ENCODE measurements at places on chromosomes 5 and 9.

DNA sequence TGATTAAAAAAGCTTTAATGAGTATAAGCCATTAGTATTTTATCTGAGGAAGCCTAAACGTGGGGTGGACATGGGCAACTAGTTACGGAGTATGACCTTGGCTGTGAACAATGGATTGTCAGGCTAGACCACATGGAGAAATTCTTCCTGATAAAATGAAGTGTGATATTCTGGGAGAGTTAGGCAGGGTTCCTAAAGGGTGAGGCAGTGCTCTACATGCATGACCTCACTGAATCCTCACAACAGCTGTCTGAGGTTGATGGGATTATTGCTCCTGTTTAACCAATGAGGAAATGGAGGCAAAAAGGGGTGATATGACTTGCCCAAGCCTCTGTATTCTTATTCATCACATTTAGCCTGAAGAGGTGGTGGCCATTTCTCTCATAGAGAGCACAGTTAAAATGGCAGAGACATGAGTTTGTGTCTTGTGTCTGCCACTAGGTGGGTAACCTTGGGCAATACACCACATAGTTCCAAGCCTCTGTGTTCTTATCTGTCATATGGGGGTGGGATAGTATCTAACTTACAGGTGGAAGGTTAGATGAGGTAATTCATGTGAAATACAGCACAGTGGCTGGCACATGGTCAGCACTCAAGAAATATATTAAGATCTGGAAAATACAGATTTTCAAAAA, 96.1 kb upstream of the NR3C1 start:
- no peak for DNase-seq

GRCh38 chr5:122078116-122079110, at the start of gene LOX:
Gene LOX (minus strand): TSS chr5:122078259. CDS start chr5:122077985, 274 bp downstream.
- DNase-seq, result peak; percentile 99

GRCh38 chr5:172846249-172846648, 12.2 kb downstream of the ERGIC1 start:
- no peak for DNase-seq

DNA sequence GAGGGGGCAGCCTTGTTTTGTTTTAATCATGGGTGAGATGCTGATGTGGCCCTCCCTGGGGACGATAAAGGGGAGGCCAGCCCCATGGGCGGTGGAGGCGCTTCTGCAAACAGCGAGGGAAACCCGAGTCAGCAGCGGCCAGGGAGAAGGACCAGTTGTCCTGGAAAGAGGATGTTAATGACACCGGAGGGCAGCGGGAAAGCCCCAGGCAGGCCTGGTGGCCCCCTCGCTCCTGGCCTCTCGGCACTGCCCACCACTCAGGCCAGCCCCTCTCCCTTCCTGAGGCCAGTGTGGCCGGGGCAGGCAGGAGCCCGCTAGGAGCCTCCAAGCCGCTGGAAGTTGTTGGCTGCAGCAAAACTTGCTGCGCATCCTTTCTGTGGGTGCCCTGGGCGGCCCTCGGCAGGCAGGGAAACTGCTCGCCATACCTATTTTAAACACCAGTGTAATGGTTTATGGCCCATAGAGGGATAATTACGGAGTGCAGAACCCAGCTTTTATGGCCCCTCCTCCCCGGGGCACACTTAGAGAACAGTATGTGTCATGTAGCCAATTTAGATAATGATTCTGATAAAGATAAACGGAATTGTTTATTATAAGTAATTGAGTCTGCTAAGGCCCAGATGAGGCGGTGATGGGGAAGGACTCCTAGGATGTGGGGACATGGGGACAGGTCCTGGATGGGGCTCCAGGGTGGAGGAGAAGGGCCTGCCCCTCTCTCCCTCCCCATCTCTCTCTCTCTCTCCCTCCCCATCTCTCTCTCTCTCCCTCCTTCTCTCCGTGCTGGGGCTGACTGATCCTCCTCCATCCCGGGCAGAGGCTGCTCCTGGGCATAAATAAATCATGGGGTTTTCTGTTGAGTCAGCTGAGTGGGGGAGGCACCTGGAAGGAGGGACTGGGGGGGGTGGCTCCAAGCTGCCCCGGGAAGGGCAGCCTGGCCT, 36.9 kb downstream of the LMX1B start:
- DNase-seq, result no peak

GRCh38 chr5:125289606-125290005, 543.2 kb upstream of the ZNF608 start:
- DNase-seq, result no peak

- DNase-seq, result no peak
Observed at GRCh38 chr5:174617285-174617684, 107.1 kb upstream of the MSX2 start.

DNA sequence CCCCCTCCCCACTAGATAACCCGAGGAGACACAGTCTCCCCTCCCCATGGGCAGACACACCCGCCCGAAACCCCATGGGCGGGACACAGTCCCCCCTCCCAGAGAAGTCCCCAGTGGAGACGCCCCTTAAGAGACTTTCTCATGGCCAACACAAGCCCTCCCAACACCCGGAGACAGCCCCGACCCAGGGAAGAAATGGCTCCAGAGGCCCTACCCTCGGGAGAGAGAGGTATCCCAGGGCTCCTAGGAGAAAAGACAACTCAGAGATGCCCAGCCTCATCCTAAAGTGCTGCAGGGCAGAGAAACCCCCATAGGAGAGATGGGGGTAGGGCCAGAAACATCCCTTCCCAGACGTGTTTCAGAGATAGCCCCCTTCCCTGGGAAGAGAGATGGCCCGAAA, 27.4 kb downstream of the PCDH1 start:
- no peak for DNase-seq

GRCh38 chr5:67901814-67902496, 313.6 kb upstream of the PIK3R1 start:
- DNase-seq, result peak; percentile 3

DNA sequence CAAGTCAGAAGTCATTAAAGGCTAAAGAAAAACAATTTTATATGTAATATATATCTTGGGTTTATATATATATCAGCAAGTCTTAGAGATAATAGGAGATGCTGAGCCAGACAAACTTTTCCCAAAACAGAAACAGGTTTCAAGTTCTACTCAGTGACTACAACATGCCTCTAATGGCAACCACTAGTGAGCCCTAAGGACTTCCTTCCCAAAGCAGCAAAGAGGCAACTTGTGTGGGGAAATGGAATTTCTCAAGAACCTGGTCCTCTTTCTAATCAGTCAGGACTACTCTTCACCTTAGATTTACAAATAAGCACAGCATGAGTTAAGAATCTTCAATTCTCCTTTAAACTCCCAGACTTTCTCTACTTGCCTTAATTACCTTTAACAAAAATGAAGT, 17.6 kb downstream of the RNF38 start:
- DNase-seq, result peak; percentile 10

GRCh38 chr9:102483651-102484050, 511.5 kb upstream of the CYLC2 start:
- DNase-seq, result no peak

GRCh38 chr5:171387970-171388815, 544 bp downstream of the NPM1 start:
- peak; percentile 79 for DNase-seq

DNA sequence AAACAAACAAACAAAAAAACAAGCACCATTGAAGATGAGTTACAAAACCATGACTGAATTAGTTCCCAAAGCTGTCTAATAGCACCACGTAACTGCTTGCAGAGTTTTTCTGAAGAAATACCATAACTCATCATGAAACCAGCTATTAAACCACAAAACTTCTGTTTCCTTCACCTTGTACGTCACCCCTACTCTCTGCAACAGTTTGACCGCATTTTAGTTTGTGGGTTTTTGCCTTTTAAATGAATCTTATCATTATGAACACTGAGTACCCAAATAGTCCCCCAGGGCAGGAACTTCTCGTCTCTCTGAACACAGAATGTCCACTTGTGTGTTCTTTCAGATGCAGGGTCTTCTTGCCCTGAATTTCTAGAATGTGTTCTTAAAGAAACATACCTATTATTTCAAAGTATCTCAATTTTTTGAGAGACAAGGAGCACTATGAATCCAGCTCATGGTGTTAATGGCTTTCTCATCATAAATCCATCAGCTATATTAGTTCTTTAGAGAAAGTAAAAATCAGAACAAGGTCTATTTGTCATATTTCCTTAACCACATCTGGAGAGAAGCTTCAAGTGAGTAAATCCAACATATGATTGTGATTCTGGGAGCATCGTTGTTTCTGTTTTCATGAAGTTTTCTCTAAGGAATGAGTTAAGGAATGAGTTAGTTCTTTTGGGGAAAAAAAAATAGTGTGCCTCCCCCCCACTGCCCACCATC, 210.6 kb downstream of the AUH start:
- DNase-seq, result peak; percentile 98

- no peak for DNase-seq
Observed at GRCh38 chr5:14728459-14728938, 64.0 kb downstream of the OTULIN start.

DNA sequence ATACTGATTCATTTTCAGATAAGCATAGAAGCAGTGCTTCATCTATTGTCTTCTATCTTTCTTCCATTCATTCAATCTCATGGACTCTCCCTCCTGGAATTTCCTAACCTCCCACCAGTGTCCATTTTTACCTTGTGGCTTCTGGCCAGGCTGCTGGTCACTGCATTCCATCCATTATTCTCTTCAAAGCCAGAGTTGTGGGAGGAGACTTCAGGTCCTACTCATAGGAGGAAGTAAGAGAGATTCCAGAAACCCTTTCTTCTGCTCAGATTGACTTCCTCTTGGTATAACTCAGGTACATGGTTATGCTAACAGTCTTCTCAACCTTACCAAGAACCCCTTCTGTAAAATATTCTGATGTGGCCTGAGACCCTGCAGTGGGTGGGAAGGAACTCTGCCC, 153.3 kb upstream of the SLC12A2 start:
- no peak for DNase-seq

GRCh38 chr5:85049020-85049419, 664.3 kb upstream of the EDIL3 start:
- DNase-seq, result peak; percentile 50

Data from fibroblast of skin of right quadriceps (primary cell).